ENCODE measurements at places on chromosomes 4 and X.

DNA sequence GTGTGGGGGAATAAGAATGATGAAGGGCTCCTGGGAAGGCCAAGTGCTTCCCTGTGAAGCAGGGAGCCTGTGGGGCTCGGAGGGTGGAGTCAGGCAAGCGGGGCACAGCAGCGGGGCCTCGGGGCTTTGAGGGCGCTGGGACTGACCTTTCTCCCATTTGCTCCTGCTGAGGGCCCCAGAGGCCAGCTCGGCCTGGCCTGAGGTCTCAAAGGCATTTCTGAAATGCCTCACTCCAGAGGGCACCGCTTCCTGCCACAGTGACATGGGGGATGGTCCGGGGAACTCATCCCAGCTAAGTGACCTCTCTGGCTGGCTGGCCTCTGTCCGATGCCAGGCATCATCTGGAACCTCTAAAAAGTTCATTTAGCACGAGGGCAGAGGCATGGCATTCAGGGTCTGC, 98.8 kb upstream of the STX18 start:
- DNase-seq = no peak

- DNase-seq = no peak
Measured at GRCh38 chr4:48153791-48154550, 19.9 kb upstream of the TXK start.

DNA sequence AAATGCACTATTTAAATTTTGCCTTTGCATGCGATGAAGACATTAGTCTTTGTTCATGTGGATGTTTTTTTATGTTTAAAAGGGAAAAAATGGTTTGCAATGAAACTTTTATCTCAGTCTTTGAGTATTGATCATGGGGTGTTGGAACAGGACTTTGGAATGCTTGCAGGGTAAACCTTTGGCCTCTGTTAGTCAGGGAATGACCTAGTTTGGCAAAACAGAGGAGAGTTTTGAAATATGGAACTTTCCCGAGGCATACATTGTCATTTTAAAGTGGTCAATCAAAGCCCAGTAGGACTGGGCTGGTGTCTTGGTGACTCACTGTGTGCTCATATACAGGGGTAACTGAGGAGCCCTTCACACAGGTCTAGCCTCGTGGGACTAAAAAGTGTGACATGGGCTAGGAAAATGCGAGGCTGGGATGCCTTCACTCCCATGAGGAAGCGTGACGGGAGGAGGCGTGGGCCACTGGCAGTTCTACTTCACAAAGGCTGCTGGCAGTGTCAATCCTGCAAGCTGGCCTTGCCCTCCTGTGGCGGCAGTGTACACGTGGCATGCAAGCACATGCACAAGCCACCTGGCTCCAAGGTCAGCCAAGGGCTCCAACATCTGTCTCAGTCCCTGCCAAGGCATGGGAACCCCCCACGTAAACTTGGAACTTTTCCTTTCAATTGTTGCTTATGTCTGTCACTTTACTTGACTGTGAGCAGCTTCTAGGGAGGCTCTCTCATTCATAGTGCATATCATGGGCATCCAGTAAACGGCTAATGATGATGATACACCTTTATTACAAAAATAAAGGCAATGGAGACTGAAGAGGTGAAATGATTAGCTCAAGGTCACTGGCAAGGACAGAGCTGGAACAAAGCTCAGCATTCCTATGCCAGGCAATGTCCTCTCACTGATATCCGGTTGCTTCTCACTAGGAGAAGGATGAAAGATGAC, 5.2 kb upstream of the F11 start:
- DNase-seq = no peak

DNA sequence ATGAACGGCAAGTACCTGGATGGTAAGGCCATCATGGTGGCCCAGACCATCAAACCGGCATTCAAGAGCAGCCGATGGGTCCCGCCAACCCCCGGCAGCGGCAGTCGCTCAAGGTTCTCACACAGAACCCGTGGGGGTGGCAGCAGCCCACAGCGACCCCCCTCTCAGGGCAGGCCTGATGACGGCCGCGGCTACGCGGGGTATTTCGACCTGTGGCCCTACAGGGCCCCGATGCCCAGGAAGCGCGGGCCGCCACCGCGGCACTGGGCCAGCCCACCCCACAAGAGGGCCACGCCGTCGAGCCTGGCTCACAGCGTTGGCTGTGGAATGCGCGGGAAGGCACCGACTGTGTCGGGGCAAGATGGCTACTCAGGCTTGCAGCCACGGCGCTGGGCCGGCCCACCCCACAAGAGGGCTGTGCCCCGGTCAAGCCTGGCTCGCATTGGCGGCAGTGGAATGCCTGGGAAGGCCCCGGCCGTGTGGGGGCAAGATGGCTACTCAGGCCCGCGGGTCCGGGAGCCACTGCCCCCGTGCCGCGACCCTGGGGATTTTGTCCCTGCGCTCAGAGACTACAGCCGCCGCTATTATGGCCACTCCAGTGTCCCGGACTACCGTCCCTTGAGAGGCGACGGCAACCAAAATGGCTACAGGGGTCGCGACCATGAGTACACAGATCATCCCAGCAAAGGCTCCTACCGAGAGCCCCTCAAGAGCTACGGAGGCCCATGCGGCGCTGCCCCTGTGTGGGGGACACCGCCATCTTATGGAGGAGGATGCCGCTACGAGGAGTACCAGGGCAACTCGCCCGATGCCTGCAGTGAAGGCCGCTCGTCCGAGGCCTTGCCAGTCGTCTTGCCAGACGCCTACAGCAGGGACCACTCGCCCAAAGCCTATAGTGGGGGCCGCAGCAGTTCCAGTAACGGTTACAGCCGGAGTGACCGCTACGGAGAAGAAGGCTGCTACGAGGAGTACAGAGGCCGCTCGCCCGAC, 731 bp downstream of the RBMXL3 start:
- no peak for DNase-seq

DNA sequence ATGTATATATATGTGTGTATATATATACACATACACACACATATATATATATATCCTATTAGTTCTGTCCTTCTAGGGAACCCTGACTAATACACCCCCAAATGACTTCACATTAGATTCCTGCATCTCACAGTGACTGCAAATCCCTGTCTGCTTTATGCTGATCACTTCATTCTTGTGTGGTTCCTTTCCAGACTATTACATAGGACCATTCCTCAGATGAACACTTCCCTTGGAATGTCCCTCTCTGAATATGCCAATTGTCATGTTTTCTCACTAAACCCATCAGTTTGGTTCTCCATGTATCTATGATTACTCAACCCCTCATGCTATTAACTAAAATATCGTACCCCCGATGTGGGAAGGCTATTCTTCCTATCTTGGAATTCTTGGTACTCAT, 605.2 kb upstream of the NR3C2 start:
- no peak for DNase-seq

GRCh38 chr4:120865985-120866384, 56.5 kb downstream of the PRDM5 start:
- DNase-seq = no peak

GRCh38 chrX:108186811-108187210, 95.2 kb downstream of the ATG4A start:
- no peak for DNase-seq

- DNase-seq = no peak
Measured at GRCh38 chr4:138685316-138685715, 330.3 kb upstream of the NOCT start.
